A549 treated with CORT108297 at 1 μM for 4 hours (cell line): ENCODE measurements at places on chromosomes 5 and 9. TPM values are rescaled to one million over a fixed set of nuclear protein-coding genes. Genes with fewer than 3 reads are reported as not detected.

The PHAX gene
- total RNA-seq, result 47.0 to 73.2 TPM (median 50.6 TPM) in 5 replicates

The MATR3 gene
- total RNA-seq, result 160 to 187 TPM (median 181 TPM) in 5 replicates

The GDF9 gene
- 0.18 to 0.31 TPM (median 0.21 TPM) in 5 replicates for total RNA-seq

The IL7R gene
- total RNA-seq, result 0.31 to 0.46 TPM (median 0.41 TPM) in 5 replicates

The PTAR1 gene
- 9.9 to 16.5 TPM (median 15.0 TPM) in 5 replicates for total RNA-seq

The TCERG1 gene
- 41.7 to 53.6 TPM (median 48.0 TPM) in 5 replicates for total RNA-seq

The TEK gene
- 0.02 to 0.06 TPM (median 0.03 TPM) in 5 replicates for total RNA-seq

The CDC25C gene
- total RNA-seq, result 10.1 to 12.7 TPM (median 11.5 TPM) in 5 replicates

The CDH18 gene
- total RNA-seq, result not detected in 5 replicates

The TMOD1 gene
- 2.3 to 2.9 TPM (median 2.5 TPM) in 5 replicates for total RNA-seq

The VPS13A gene
- 8.2 to 12.7 TPM (median 11.7 TPM) in 5 replicates for total RNA-seq

The MCC gene
- total RNA-seq, result 0.22 to 0.70 TPM (median 0.35 TPM) in 5 replicates

The SNX24 gene
- total RNA-seq, result 21.4 to 23.9 TPM (median 21.9 TPM) in 5 replicates

The C1QTNF3 gene
- 0.11 to 0.60 TPM (median 0.25 TPM) in 5 replicates for total RNA-seq

The GDNF gene
- total RNA-seq, result 0.02 to 0.06 TPM (median 0.04 TPM) in 4 of 5 replicates, not detected in the other

The PELO gene
- 17.3 to 21.1 TPM (median 19.1 TPM) in 5 replicates for total RNA-seq

The AHRR gene
- 2.8 to 4.1 TPM (median 3.8 TPM) in 5 replicates for total RNA-seq

The PFN3 gene
- not detected in 5 replicates for total RNA-seq
